D721Med (cell line): ENCODE measurements at places on chromosomes 2 and 18.

DNA sequence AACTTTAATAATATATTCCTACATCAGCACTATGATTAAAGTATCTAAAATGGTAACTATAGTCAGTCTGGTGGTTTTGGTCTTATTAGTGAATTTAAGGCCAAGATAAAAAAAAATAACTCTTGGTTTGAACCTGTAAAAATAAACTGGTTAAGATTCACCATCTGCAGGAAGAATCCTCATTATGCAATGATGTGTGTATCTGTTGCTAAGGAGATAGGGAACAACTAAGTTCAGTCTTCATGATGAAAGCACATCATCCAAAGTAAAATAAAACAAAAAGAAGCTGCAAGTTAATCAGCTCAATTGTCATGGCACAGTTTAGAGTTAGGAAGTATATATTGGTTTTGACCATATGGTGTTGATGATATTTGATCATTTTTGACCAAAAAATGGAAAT, 466.0 kb downstream of the NYAP2 start:
- no peak for DNase-seq

- peak; percentile 81 for DNase-seq
These were observed 13.0 kb downstream of the ODC1 start for GRCh38 chr2:10434886-10435819.

DNA sequence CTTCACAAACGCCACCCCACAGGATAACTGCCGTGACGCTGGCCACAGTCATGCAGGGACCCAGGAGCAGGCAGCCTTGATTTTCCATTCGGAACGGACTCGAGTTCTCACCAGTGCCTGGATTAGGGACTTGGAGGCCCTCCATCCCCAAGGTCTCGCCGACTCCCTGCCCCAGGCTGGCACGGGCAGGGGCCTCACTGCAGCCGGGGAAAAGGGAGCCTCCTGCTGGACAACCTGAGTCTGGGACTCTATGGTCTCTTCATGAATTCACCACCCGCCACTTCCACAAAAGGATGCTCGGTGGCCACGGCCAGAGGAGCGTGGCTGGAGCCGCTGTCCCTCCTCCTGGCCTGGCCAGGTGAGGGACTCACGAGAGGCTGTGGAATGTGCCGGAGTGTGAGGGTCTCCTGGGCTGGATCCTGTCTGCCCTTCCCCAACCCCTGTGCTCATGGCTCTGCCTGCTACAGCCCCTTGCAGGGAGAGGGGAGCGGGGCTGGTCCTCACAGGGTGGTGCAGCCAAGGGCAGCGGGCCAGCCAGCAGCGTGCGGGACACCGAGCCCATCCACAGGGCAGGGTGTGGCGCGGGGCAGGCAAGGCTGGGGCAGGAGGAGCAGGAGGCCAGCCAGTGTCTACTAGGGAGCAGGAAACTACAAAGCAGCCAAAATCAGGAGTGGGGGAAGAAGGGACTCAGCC, 42.3 kb downstream of the AQP12A start:
- no peak for DNase-seq

GRCh38 chr2:239884051-239884405, 141.1 kb downstream of the NDUFA10 start:
- no peak for DNase-seq

DNA sequence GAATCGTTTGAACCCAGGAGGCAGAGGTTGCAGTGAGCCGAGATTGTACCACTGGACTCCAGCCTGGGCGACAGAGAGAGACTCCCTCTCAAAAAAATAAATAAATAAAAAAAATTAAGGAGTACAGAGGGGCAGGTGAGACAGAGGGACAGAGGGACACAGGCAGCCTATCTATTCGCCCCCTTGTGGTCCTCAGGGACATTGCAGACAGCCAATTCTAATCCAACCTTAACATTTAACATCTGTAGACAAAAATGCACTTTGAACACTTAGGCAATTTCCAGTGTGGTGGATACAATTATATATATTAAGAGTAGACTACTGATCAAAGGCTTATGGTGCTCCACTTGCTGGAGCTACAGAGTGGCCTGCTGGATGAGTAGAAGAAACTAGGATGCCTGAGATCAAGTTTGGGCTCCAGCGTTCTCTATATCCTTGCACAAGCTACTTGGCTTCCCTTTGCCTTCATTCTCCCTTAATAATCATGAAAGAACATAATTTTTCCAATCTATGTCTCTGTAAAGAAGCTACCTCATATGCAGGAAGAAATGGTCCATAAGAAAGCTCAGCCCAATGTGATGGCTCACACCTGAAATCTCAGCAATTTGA, 8.2 kb upstream of the SMARCAL1 start:
- no peak for DNase-seq

DNA sequence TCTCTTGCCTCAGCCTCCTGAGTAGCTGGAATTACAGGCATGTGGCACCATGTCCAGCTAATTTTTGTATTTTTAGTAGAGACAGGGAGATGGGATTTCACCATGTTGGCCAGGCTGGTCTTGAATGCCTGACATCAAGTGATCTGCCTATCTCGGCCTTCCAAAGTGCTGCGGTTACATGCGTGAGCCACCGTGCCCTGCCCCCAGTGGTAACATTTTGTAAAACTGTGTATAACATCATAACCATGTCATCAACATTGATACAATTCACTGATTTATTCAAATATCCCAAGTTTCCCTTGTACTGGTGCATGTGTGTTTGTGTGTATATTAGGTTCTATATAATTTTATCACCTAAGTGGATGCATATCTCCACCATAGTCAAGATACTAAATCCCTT, 70.0 kb downstream of the PDCL3 start:
- no peak for DNase-seq

DNA sequence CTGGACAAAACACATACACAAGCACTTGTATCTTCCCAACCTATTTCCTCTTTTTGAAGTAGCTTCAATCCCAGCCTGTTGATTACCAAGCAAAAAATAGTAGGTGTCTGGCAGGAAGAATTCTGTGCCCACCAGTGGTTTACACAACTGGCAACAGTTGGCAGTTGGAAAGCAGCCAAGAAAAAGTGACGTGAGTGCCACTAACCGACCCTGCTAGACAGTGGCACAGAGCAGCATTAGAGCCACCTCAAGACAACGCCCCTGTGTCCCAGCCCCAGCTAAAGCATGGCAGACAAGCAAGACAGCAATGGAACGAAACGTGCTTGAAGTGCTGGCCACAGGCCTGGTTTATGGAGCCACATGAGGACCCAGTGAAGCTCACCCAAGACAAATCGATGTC, 379.6 kb downstream of the FBXO15 start:
- no peak for DNase-seq

GRCh38 chr2:136664713-136665405, 100.5 kb upstream of the THSD7B start:
- peak; percentile 33 for DNase-seq

DNA sequence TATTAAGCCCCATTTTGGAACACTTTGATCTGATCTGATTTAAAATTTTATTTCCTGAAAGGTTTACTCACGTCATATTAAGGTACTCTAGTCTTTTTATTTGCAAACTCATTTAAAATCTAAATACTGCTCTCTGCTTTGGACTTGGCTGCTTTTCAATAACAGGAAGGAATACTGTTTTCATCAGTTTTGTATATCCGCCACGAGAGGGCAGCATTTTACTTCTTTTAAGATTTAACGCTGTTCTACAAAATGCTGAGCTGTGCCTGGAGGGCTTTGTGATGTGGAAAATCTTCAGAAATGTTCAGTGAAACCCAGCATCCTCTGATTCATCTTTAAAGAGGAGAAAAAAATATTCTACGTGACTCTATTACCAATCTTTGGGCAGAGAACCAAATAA, 37.5 kb upstream of the SLC38A11 start:
- DNase-seq: no peak

- DNase-seq: no peak
These were observed 178.0 kb downstream of the DLGAP1 start for GRCh38 chr18:4276953-4277585.

DNA sequence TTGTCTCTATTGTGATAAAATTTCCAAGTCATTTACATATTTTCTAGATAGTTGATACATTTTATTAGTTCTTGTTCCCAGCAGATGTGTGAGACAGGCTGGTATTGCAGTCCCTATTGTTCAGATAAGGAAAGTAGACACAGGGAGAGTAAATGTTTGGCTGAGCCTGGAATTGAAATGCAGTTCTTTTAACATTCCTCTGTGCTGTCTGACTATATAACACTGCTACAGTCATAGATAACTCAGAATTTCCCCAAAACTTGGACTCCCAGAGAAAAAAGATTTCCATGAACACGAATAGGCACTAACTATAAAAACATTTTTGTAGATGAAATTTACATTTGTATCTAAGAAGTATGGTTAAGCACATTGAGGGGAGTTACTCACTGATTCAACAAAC, 71.4 kb downstream of the PLCL1 start:
- DNase-seq: no peak

DNA sequence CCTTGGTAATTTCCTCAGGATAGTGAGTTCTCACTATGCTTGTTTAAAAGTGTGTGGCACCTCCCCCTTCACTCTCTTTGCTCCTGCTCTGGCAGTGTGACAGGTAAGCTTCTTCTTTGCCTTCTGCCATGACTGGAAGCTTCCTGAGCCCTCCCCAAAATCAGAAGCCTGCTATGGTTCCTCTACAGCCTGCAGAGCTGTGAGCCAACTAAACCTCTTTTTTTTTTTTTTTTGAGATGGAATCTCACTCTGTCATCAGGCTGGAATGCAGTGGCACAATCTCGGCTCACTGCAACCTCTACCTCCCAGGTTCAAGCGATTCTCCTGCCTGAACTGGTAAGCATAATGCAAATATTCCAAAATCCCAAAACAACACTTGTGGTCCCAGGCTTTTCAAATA, 80.0 kb downstream of the SOWAHC start:
- DNase-seq: no peak

DNA sequence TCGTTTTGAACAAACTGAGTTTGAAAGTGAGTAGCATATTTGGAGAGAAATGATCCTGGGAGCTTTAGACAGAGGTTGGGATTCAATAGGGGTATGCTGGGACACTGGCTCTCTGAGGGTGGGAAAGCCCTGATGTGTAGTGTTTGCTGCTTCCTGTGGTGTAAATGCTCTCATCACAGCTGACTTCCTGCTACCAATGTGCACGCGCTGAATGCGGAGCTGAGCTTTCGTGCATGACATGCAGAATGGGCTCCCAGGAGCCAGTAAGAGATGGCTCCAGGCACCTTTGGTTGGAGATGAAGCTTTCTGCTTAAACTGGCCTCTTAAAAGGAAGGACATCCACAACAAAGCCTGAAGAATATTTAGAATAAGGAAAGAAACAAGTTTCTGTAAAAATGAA, 224.1 kb upstream of the CCDC150 start:
- no peak for DNase-seq

DNA sequence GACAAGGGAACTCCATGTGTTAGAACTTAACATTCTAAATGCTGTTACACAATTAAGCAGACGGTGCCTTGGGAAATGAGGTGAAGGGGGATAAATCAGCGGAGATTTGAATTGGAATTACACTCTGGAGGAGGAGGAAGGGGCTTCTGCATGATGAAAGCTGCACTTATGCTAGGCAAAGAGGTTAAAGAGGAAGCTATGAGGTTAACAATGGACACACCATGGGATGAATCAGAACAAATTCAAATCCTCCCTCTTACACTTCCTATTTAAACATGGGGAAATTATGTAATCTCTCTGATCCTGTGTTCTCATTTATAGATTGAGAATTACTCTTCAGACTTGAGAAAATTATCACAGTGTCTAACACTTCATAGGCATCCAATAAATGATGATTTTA, 121.5 kb upstream of the SIX2 start:
- DNase-seq: no peak

DNA sequence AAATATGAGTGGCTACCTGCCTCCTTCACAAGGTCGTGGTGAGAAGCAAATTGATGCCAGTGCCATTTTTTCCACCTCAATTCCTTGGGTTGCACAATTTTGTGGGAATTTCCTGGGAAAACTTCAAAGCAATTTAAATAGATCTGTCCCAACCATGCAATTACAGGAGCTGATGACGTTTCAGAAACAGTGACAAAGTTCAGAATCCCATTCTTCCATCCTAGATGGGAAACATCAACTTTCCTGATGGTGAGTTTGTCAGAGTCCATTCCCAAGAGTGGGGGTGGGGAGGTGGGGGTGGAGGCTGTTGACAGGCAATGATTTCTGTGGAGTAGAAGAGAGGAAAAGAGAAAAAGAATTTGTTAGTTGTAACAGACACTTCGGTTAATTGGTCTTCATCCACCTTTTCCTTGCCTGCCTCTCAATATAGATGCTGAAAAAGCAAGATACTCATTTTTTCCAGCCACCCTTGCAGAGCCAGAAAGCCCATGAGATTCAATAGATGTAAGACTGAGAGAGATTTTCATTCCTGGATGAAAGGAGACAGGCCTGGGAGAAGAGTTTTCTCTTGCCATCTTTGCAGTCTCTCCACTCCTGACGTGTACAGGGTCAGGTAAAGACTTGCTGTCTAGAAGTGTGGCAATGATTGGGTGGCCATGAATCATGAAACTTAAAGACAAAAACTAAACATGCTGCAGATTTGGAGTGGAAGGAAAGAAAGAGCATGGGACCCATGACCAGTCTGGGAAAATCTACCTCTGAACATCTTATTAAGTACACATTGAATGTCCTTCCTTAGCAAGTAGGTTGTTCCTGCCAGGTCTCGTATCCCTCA, 47.3 kb downstream of the SOCS6 start:
- no peak for DNase-seq

- DNase-seq: no peak
These were observed 10.1 kb upstream of the GRHL1 start for GRCh38 chr2:9941196-9941995.

DNA sequence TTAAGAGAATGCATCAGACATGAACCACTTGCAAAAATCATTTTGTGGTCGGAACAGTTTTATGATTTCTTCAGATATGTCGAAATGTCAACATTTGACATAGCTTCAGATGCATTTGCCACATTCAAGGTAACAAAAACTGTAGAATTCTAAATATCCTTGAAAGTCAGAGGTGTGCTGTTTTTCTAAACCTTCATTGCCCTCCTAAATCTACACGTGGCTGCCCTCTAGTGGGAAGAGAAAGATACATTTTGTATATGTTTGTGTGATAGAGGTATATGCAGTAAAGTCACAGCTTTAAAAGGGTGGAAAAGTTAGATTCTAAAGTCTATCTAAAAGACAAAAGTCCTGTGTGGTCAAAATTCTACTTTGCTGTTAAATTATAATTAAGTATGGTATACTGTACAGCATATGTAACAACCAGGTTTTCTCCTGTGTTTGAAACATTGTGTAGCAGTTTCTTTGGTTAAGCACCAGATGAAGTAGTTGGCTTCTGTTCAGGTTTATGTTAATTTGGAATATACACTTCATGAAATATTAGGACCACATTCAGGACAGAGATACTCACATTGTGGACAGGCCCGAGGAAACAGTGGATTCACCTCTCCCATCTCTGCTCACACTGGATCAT, 65.9 kb upstream of the ITM2C start:
- no peak for DNase-seq

- DNase-seq: no peak
These were observed 60.7 kb downstream of the KCTD18 start for GRCh38 chr2:200449149-200449548.

GRCh38 chr18:31278609-31279071, 39.3 kb upstream of the DSG1 start:
- no peak for DNase-seq

DNA sequence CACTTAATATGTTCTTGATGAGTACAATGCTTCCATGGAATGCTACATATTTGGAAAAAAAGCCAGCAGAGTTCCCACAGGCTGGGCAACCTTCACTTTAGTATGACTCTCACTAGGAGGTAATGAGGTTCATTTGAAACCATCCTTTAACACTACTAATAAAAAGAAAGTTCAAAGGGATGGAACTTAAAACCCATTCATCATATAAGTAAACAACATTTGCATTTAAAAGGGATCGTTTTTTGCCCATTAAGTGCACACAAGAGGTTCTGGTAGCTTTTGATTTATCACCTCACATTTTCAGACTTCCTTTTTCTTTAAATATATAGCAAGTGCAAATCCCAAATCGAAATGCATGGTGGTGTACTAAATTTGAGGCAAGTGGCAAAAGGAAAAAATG, 270.8 kb upstream of the DCC start:
- DNase-seq: no peak
